ENCODE measurements at places on chromosomes 4 and X.

DNA sequence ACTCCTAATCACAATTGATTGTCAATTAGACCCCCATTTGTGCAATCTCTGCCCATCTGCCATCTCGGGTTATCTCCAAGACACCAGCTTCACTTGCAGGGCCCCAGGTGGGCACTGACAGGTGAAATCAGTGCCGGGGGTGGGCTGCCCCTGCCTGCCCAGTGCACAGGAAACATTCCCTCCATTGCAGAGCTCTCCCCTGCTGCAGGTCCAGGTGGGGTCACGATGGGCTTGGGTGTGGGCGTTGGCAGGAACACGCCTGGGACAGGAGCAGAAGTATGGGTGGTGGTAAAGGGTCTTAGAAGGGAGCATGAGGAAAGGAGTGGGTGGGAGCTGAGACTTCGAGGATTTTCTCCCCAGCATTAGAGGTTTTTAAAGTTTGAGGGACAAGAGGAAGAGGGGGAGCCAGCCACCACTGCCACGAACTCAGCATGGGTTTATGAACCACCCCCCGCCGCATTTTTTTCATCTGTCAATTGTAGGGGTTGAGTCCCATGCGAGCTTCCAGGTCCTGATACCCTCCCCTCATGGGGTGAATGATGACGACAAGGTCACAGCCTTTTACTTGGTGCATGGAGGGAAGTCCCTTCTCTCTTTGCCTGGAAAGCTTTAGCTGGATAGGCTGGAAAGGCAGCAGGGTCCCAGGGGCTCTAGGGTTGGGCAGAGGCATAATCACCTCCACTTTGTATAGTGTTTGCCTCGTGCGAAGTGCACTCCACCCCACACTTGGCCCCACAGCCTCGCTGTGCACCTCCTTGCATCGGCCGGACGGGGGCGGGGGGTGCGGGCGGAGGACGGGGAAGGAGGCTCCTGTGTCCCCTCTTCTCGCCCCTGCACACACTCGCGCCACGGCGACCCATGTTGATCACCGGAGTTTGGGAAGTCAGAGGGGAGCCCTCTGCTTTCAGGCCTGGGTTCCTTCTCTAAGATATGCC is 3.5 kb upstream of the NKX1-1 start:
- no peak for DNase-seq

DNA sequence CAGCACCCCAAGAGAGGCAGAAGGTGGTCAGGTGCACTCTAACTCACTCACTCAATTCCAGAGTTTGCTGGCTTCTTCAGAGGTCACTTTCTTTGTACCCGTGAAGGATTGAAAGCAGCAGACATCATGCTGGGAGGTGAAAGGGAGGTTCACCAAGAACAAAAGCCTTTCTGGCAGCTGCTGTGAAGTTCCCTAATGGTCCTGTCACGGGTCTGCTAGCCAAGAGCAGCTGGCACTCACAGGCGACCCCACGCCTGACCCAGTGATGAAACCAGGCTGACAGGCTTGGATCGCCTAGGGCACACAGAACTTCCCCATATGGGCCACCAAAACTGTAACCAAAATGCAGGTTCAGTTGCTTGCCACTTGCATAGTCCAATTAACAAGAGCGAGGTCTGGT is 11.8 kb downstream of the NUDT11 start:
- no peak for DNase-seq

GRCh38 chr4:38071801-38072431 is 111.7 kb downstream of the PTTG2 start:
- peak; percentile 46 for DNase-seq

GRCh38 chr4:87856816-87857215 is 24.0 kb downstream of the MEPE start:
- DNase-seq = no peak

DNA sequence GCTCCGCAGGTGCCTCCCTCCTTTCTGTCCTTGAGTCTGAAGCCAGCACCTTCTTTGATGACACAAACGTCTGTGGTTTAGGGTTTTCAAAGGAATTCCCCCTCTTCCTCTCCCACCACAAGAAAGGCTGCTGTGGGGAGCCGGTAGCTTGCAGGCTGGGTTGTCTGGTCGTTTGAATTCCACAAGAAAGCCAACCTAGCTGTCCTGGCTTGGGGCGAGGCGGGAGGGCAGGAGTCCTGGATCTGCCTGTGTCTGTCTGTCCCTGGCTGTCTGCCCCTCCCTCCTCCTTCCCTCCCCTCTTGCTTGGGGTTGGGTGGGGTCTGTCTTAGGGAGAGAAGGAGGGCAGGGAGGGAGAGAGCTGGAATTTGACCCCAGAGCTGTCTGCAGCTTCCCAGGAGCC is 56.3 kb downstream of the SHROOM2 start:
- DNase-seq = no peak

GRCh38 chr4:26217961-26218676 is 102.7 kb upstream of the RBPJ start:
- DNase-seq = no peak

DNA sequence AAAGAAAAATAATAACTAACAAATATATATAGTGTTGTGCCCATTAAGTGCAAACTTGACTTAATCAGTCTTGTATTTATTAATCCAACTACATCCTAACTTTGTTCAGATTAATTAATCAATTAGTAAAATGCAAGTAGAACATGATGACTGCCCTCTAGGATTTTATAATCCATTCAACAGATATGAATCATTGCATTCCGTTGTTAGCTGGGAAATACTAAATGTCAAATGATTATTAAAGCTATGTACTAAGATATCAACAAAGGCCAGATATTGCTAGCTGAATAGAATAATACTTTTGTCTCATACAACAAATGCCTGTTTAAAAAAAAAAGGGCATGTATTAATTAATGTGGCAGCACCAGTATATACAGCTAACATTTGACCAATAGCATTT is 1366.3 kb downstream of the STIM2 start:
- no peak for DNase-seq

DNA sequence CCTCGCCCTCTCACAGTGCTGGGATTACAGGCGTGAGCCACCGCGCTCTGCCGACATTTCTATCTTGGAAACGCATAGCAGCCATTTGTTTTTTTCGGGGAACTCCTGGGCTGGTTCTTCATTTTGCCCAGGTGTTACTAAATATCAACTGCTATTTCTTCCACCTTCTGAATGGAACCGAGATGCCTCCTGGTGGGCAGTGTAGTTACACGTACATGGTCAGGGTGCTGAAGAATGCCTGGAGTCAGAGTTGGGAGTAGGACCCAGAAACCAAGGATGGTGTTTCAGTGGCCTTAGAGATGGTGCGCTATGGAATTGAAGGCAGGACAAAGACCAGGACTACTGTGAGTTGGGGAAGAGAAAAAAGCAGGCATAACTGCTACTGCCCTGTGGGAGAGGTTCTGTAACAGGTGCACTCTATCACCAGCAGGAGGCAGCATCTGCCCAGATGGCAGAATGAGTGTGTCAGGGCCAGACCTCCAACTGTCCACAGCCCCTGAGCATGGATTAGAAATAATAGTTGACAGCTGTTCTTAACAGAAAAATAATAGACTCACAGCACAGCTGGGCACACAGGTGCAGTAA is 81.7 kb downstream of the ZC4H2 start:
- DNase-seq = peak; percentile 42

DNA sequence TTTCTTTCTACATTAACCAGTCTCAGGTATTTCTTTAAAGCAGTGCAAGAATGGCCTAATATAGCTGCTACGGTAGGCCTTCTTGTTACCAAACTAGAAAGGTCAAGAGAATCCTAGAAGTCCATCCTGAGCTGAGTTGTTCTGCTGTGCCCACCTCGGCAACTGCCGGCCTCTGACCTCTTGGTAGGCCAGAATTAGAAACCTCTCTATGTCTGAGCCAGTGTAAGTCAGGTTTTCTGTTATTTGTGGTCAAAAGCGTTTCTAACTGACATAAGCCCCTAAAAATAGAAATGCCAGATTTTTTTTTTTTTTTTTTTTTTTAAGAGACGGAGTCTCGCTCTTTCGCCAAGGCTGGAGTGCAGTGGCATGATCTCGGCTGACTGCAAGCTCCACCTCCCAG is 43.1 kb downstream of the SOWAHB start:
- DNase-seq = no peak

DNA sequence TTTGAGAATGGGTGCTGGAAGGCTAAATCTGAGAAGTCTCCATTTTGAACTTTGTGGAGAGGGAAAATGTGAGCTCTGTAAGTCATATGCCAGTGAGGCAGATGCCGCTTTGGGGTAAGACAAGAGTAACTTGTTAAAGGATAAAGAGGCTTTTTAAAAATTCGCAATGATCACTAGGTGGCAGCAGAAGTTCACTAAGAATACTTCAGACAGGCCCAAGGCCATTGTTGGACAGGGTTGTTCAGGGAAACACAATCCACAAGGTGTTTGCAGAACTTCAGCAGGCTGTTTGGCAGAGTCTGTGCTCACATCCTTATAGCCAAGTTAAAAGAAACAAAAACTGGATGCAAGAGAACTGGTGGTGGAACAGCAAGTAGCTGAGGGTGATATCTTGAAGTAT is 13.7 kb upstream of the PIGA start:
- DNase-seq = peak; percentile 76

DNA sequence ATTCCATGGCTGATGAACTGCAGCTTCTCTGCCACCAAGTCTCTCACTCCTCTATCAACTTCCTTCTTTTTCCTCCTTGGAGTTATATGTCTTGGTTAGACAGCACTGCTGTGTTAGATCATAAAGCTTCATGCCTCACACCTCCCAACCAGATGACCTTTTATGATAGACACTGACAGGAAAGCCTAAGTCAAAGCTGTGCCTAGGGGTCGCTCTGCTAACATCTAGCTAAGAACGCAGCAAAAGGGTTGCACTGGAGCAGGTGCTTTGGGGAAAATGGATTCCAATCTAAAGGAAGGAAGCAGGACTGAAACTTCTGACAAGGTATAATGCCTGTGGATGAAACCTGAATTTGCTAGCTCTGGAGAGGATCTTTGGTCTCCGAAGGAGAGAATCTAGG is 509.7 kb downstream of the SMARCA1 start:
- DNase-seq = peak; percentile 6

GRCh38 chr4:56940971-56941370 is 33.3 kb downstream of the REST start:
- DNase-seq = no peak

DNA sequence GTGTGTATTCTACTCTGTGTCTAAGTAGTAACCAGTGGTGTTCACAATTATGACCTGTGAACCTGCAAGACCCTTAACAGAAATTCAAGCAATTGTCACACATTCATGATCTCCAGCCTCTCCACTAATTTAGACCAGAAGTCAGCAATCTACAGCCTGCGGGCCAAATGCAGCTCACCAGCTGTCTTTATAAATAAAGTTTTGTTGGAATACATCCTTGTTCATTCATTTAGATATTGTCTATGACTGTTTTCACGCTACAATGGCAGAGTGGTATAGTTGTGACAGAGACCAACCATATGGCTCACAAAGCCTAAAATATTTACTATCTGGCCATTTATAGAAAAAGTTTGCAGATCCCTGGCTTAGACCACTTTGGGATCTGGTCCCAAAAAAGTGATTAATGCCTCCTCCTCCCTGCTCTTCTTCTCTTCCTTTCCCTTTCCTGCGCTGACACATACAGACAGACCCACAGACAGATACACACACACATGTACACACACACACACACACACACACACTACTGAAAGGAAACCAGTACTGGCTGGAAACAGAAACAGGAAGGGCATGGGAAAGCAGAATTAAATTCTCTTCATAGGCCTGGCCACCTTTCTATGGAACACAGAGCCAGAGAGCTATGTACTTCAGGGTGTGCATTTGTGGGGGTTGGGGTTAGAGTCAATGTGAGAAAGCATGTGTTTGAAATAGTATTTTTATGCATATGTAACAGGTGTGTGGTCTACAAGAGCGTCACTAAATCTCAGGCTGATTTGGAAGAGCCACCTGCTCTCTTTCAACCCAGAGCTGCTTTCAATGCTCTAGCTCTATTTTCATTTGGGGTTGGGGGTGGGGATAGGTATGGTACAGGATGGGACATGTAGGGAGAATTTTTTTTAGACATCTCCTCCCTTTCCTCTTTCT is 49.7 kb upstream of the TMEM164 start:
- peak; percentile 62 for DNase-seq

DNA sequence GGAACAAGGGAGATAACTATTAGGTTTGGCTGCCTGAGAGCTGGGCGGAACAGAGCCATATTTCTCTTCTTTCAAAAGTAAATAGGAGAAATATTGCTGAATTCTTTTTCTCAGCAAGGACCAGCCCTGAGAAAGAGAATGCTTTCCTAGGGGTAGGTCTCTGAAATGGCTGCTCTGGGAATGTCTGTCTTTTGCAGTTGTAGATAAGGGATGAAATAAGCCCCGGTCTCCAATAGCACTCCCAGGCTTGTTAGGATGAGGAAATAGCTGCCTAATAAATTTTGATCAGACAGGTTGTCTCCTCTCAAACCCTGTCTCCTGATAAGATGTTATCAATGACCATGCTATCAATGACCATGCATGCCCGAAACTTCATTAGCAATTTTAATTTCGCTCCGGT is 207.8 kb upstream of the KIT start:
- DNase-seq = peak; percentile 62

DNA sequence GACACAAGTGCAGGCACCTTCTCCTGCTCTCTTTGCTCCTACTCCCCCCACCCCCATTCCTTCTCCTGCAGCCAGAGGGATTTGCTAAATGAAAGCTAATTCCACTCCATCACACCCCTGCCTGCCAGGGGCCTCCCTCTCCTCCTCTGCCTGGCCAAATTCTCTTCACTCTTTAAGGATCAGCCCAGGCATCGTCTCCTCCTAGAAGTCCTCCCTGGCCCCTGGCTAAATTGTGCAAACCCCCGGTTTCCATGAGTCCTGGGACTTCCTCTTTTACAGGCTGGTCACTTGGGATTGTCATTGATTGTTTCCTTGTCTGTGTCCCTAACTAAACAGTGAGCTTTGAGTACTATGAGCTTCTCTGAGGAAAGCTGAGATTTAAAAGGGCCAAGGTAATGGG is 8.7 kb upstream of the ABLIM2 start:
- DNase-seq = peak; percentile 9

GRCh38 chrX:71250841-71251240 is 3.1 kb downstream of the ZMYM3 start:
- DNase-seq = no peak

- no peak for DNase-seq
Measured at GRCh38 chr4:166823126-166823525, 411.2 kb downstream of the SPOCK3 start.

DNA sequence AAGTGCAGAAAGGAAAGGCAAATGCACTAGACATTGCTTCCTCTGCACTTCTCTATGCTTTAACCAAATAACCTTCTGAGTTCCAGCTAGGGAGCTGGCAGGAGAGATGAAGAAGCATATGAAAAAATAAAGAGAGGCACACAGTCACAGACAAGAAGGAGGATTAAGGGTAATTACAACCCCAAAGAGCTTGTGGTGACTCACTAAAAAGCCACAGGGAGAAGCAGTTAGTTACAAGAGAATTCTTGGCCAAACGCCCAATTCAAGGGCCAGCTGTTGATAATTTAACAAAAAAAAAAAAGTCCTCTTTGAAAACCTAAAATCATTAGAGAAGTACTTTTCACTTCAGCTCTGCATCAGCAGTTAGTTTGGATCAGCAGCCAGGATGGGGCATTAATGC is 478.0 kb downstream of the KCNIP4 start:
- DNase-seq = peak; percentile 9

DNA sequence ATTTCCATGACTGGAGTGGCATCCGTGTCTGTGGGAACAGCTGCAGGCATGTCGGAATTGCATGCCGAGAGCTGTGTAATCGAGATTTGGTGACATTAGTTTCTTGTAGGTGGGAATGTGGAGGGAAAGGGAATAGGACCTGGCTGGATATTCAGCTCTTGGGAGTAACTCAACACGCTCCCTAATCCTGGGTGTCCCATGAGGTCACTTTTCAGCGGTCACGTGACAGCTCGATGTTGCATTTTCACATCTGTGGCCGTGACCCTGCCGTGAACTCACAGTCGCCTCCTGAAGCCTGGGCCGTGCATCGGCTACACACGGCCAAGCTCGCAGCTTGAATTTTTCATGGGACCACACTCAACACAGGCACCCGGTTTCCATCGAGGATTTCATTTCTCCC is 25.8 kb upstream of the PSAPL1 start:
- no peak for DNase-seq
